ENCODE measurements at places on chromosomes 3 and 15. TPM values are rescaled to one million over a fixed set of nuclear protein-coding genes. Genes with fewer than 3 reads are reported as not detected.

GRCh38 chr15:99983886-99984286 lies 250.6 kb upstream of the LYSMD4 start:
- H3K27ac ChIP-seq = no peak overlapping the region
- H3K27me3 ChIP-seq = no peaks in the 10 kb centered on the region
- no peak for DNase-seq
- no peaks in the 10 kb centered on the region for H3K4me1 ChIP-seq
- no peak overlapping the region for H3K4me3 ChIP-seq
- no peaks in the 10 kb centered on the region for H3K36me3 ChIP-seq

Gene UBE2E1
- 87.4 TPM for total RNA-seq

GRCh38 chr3:11591391-11592282 lies 52.1 kb downstream of the VGLL4 start:
- peak overlapping the region; percentile 76 for H3K27ac ChIP-seq
- H3K27me3 ChIP-seq = no peaks in the 10 kb centered on the region
- H3K36me3 ChIP-seq = no peaks in the 10 kb centered on the region
- no peak for DNase-seq
- H3K4me3 ChIP-seq = no peak overlapping the region
- peaks cover 75% of the 10 kb centered on the region for H3K4me1 ChIP-seq

DNA sequence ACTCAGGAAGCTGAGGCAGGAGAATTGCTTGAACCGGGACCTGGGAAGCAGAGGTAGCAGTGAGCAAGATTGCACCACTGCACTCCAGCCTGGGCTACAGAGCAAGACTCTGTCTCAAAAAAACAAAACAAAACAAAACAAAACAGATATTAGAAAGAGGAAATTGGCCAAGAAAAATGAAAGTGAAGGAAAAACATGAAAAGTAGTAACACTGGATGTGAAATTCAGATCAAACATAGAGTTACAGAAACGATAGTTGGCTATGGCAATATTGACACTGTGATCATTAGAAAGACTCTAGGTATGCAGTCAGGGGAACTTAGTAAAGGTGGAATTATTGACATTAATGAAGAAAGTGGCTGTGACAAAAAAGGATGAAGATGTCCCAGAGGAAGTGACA lies 13.2 kb upstream of the TIPARP start:
- H3K4me3 ChIP-seq = no peak overlapping the region
- no peaks in the 10 kb centered on the region for H3K4me1 ChIP-seq
- H3K36me3 ChIP-seq = no peaks in the 10 kb centered on the region
- no peak for DNase-seq
- no peaks in the 10 kb centered on the region for H3K27me3 ChIP-seq

GRCh38 chr15:86691091-86691663 lies 611.5 kb downstream of the AGBL1 start:
- no peak for DNase-seq
- no peak overlapping the region for H3K4me3 ChIP-seq
- H3K4me1 ChIP-seq = no peaks in the 10 kb centered on the region
- H3K27ac ChIP-seq = no peak overlapping the region
- no peaks in the 10 kb centered on the region for H3K27me3 ChIP-seq

GRCh38 chr3:171336406-171336805 lies 123.8 kb downstream of the TNIK start:
- H3K4me3 ChIP-seq = no peak overlapping the region
- H3K36me3 ChIP-seq = no peaks in the 10 kb centered on the region
- H3K4me1 ChIP-seq = peaks cover 15% of the 10 kb centered on the region
- H3K27me3 ChIP-seq = no peaks in the 10 kb centered on the region

GRCh38 chr3:27344192-27344591 lies 25.0 kb downstream of the NEK10 start:
- no peaks in the 10 kb centered on the region for H3K27me3 ChIP-seq
- no peak overlapping the region for H3K4me3 ChIP-seq
- H3K27ac ChIP-seq = no peak overlapping the region
- peaks cover 3% of the 10 kb centered on the region for H3K4me1 ChIP-seq
- no peaks in the 10 kb centered on the region for H3K36me3 ChIP-seq
- no peak for DNase-seq

DNA sequence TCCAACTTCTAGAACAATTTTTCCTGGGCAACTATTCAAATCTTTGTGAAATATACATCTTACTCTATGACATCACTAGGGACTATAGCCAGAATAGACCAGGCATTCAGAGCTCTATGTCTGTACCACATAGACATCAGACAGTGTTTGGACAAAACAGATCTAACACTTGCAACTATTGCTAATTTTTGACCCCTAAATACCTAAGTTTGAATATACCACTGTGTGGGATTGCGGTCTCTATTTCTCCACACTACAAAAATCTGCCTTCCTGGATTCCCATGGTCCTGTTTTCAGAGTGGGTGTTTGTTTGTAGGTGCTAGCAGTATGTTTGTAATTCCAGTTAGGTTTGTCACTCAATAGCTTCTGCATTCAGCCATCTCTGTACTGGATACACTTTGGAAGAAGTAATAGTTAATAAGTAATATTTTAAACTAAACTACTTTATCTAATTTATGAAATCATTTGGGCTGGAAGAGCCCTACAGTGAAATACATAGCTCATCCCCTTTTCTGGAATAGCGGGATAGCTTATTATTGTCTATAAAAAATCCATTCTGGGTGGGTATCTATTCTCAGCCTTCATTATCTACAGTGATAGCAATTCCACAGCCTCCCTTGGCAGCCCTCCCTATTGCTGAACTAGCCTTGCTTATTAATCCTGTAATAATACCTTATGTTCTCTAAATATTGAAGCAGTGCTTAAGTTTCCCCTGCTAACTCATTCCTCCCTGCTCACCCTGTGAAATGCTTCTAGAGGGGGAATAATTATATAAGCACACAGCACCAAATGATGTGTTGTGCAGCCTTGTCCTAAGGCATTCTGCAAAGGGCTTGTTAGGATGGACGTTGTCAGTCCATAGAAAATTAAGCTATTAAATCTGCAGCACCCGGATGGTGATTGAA lies 49.4 kb downstream of the RBMS3 start:
- no peak overlapping the region for H3K4me3 ChIP-seq
- no peak overlapping the region for H3K27ac ChIP-seq
- no peak for DNase-seq
- H3K4me1 ChIP-seq = peaks cover 33% of the 10 kb centered on the region
- H3K36me3 ChIP-seq = no peaks in the 10 kb centered on the region

- H3K4me3 ChIP-seq = no peak overlapping the region
- H3K27me3 ChIP-seq = no peaks in the 10 kb centered on the region
- DNase-seq = no peak
- H3K36me3 ChIP-seq = no peaks in the 10 kb centered on the region
Measured at GRCh38 chr3:177147790-177148189, 49.5 kb downstream of the TBL1XR1 start.

- H3K4me1 ChIP-seq = peaks cover 3% of the 10 kb centered on the region
- no peaks in the 10 kb centered on the region for H3K36me3 ChIP-seq
- no peak for DNase-seq
- H3K27ac ChIP-seq = no peak overlapping the region
- H3K4me3 ChIP-seq = no peak overlapping the region
Measured at GRCh38 chr3:178434206-178434805, 101.9 kb upstream of the KCNMB2 start.

- no peaks in the 10 kb centered on the region for H3K36me3 ChIP-seq
- no peak for DNase-seq
- H3K27me3 ChIP-seq = no peaks in the 10 kb centered on the region
- H3K4me3 ChIP-seq = no peak overlapping the region
Measured at GRCh38 chr3:48157950-48158376, 30.3 kb downstream of the CDC25A start.

DNA sequence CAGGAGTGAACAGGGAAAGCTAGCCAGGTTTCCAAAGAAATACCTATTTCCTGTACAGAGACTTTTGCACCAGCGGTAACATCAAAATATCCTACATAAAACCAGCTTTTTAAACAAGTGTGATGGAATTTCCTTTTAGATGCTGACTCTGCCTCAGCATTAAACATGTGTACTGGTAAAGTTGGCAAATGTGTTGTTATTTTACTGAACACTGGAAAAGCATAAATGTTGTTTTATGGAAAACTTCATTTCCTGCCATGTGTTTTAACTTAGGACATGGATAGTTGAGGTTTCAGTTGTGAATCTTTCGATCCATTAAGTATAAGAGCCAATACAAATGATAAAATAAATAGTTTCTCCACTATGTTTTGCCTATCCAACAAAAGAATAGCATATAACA lies 15.7 kb downstream of the OXNAD1 start:
- H3K27me3 ChIP-seq = no peaks in the 10 kb centered on the region
- H3K36me3 ChIP-seq = peaks cover 14% of the 10 kb centered on the region
- no peak overlapping the region for H3K27ac ChIP-seq
- no peak overlapping the region for H3K4me3 ChIP-seq
- H3K4me1 ChIP-seq = no peaks in the 10 kb centered on the region

Gene SMAD6
- total RNA-seq = 7.0 TPM

DNA sequence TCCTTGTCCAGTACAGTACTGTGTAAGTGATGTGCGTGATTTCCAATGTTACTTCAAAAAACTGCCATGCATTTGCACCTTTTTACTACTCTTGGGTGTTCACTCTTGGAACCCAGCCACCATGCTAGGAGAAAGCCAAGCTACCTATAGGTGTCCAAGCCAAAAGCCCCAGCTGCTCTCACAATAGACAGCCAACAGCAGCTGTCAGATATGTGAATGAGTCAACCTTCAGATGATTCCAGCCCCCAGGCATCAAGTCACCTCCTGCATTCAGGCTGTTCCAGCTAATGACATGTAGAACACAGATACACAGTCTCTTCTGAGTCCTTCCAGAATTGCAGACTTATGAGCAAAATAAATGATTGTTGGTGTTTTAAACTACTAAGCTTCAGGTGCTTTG lies 417.7 kb upstream of the TGFBR2 start:
- H3K27ac ChIP-seq = no peak overlapping the region
- no peak for DNase-seq
- no peaks in the 10 kb centered on the region for H3K36me3 ChIP-seq
- H3K4me3 ChIP-seq = no peak overlapping the region

Gene CCDC191
- total RNA-seq = 2.6 TPM

DNA sequence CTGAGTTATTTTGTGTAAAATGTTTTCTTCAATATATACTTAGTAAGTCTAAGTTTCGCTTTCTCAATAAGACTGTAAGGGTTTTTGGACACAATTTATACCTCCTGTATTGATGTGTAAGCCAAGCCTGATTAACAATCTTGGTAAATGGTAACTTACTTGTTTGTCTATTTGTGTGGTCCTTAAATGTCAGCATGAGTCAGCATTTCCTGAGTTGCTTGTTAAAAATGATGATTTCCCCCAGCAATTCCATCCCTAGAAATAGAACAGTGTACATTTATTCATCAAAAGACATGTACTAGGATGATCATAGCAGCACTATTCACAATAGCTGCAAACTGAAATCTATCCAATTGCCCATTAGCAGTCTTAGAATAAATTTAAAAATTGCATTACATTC lies 53.4 kb upstream of the LRIG1 start:
- DNase-seq = no peak
- no peaks in the 10 kb centered on the region for H3K36me3 ChIP-seq
- H3K4me1 ChIP-seq = peaks cover 5% of the 10 kb centered on the region

GRCh38 chr3:131701153-131701770 lies 198.5 kb upstream of the MRPL3 start:
- H3K4me1 ChIP-seq = no peaks in the 10 kb centered on the region
- no peak overlapping the region for H3K4me3 ChIP-seq
- no peak for DNase-seq
- H3K36me3 ChIP-seq = no peaks in the 10 kb centered on the region

DNA sequence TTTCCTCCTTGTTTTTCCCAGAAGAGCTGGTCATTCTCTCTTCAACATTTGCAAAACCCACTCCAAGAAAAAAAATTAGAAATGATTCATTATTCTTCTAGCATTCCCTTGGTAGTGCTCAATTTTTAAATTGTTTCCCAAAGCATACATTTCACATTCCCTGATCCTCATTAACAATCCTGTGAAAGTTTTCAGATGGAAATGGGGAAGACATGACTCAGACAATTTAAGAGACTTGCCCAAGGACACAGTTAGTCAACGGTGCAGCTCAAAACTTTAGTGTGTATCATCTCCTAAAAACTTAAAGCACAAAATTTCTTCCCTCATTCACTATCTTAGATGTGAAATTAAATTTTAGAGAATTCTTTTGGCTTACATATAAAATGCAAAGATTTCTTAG lies 17.1 kb upstream of the ABI3BP start:
- no peak overlapping the region for H3K27ac ChIP-seq
- H3K27me3 ChIP-seq = no peaks in the 10 kb centered on the region
- no peaks in the 10 kb centered on the region for H3K4me1 ChIP-seq
- H3K4me3 ChIP-seq = no peak overlapping the region
- DNase-seq = no peak
- H3K36me3 ChIP-seq = no peaks in the 10 kb centered on the region

Gene RETNLB
- total RNA-seq = not detected

Gene MKRN3
- 1.2 TPM for total RNA-seq

Gene ZDHHC23
- 10.0 TPM for total RNA-seq

DNA sequence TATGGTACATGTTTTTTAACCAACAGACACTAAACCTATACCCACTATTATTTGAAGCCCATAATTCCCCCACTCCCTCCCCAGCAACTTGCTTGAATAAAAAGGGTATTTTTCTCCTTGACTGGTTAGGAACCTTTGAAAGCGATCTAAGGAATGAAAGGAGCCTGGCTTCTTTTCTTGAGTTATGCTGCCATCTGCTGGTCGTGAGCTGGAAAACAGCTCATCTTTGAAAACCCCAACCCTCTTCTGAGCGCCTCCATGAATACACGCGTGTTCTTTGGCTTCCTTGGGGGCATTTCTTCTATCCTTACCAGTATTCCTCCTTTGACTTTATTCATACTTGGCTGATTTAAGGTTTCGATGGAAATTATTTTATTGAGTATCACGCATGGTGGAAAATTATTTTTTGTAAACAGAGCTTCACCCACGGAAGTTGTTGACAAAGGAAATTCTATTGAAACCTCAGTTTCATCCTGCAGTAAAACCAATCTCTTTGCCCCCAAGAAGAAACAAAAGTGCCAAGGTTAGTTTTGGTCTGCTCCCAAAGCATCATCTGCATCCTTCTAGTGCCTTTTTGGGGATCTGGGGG lies 171.6 kb downstream of the SV2B start:
- H3K4me3 ChIP-seq = no peak overlapping the region
- no peaks in the 10 kb centered on the region for H3K36me3 ChIP-seq
- no peaks in the 10 kb centered on the region for H3K27me3 ChIP-seq
- no peak overlapping the region for H3K27ac ChIP-seq
- no peaks in the 10 kb centered on the region for H3K4me1 ChIP-seq

- H3K4me3 ChIP-seq = no peak overlapping the region
- no peaks in the 10 kb centered on the region for H3K36me3 ChIP-seq
- H3K4me1 ChIP-seq = no peaks in the 10 kb centered on the region
- DNase-seq = no peak
Measured at GRCh38 chr15:49182128-49182527, 12.1 kb downstream of the GALK2 start.

Gene STX19
- 4.4 TPM for total RNA-seq

GRCh38 chr15:36359286-36359685 lies 220.1 kb upstream of the CDIN1 start:
- H3K4me1 ChIP-seq = peaks cover 14% of the 10 kb centered on the region
- H3K27me3 ChIP-seq = no peaks in the 10 kb centered on the region
- H3K4me3 ChIP-seq = no peak overlapping the region
- H3K27ac ChIP-seq = no peak overlapping the region
- DNase-seq = no peak

Gene XYLB
- total RNA-seq = 0.76 TPM
